ENCODE measurements at places on chromosomes 7 and 10. TPM values are rescaled to one million over a fixed set of nuclear protein-coding genes. Genes with fewer than 3 reads are reported as not detected.

IGF2BP3 gene
- 3.5 TPM for total RNA-seq

C10orf143 gene
- total RNA-seq: 2.9 TPM

GPR26 gene
- not detected for total RNA-seq

GIGYF1 gene
- total RNA-seq: 39.0 TPM

LRRC27 gene
- 19.3 TPM for total RNA-seq

MICU1 gene
- 44.3 TPM for total RNA-seq

All from breast epithelium (tissue), 4 donors.